ENCODE measurements at places on chromosomes 3 and 15. TPM values are rescaled to one million over a fixed set of nuclear protein-coding genes. Genes with fewer than 3 reads are reported as not detected.

GRCh38 chr3:37981348-37981664, 9.3 kb upstream of the VILL start:
- no peak overlapping the region for H3K4me3 ChIP-seq
- H3K4me1 ChIP-seq, result no peaks in the 10 kb centered on the region

ROPN1 gene
- not detected for total RNA-seq

GRCh38 chr3:10935028-10935427, 57.5 kb upstream of the SLC6A1 start:
- H3K36me3 ChIP-seq, result no peaks in the 10 kb centered on the region
- no peaks in the 10 kb centered on the region for H3K27me3 ChIP-seq
- H3K4me1 ChIP-seq, result no peaks in the 10 kb centered on the region
- no peak overlapping the region for H3K27ac ChIP-seq

DNA sequence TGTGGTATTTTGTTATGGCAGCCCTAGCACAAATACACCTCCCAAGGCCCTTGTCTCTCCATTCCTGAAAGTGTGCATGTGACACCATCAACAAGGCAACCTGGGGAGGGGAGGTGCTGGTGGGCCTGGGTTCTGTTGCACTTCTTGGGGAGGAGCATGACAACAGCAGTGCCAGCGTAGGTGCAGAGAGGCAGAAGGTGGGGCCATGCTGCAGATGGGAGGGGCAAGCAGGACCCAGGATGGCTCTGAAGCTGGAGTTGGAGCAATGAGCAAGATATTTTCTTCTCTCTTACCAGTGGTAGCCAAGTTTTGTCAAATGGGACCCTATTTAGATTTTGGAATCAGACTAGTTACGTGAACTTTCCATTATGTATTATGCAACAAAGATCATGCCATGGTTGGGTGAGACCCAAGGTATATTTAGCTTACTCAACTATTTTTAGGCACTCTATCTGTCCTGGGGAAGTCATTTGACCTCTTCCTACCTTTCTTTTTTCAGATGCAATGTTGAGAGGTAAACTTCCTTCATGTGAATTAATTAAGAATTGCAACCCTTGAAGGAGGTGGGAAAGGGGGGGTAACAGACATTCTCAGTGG, 3.4 kb downstream of the FYCO1 start:
- no peak overlapping the region for H3K27ac ChIP-seq
- no peak overlapping the region for H3K4me3 ChIP-seq
- DNase-seq, result no peak
- peaks cover 74% of the 10 kb centered on the region for H3K4me1 ChIP-seq
- H3K36me3 ChIP-seq, result no peaks in the 10 kb centered on the region
- H3K27me3 ChIP-seq, result no peaks in the 10 kb centered on the region

DNA sequence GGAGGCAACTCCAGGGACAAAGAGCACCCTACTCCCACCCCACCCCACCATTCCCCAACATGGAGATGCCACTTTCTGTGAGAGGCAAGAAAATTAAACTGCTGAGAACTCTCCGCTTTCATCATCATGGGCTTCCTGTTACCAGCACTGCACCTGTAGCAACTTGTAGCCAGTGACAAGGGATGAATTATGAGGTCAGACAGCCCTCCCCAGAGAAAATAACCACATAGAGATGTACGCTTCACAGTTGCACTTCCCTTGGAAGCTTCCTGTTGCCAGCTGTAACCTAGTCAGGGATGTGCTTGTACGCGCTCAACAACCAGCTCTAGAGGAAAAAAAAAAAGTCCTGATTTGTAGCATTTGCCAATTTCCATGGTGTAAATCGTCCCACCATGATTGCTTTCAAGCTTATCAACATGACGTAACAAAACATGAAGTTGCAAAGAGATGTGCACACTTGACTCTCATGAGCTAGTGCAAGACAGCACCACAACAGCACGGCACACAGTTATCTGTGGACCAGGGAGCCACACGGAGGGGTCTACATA, 145.4 kb downstream of the RAB11A start:
- H3K4me3 ChIP-seq, result no peak overlapping the region
- H3K27me3 ChIP-seq, result no peaks in the 10 kb centered on the region
- H3K27ac ChIP-seq, result no peak overlapping the region
- H3K4me1 ChIP-seq, result no peaks in the 10 kb centered on the region
- no peaks in the 10 kb centered on the region for H3K36me3 ChIP-seq
- no peak for DNase-seq

LZTFL1 gene
- total RNA-seq, result 11.4 TPM

GRCh38 chr3:155420406-155420805, 126.9 kb upstream of the STRIT1 start:
- H3K36me3 ChIP-seq, result no peaks in the 10 kb centered on the region
- H3K4me3 ChIP-seq, result no peak overlapping the region

NR2F2 gene
- total RNA-seq, result not detected

CERS3 gene
- total RNA-seq, result 0.16 TPM

ECE2 gene
- total RNA-seq, result not detected

DNA sequence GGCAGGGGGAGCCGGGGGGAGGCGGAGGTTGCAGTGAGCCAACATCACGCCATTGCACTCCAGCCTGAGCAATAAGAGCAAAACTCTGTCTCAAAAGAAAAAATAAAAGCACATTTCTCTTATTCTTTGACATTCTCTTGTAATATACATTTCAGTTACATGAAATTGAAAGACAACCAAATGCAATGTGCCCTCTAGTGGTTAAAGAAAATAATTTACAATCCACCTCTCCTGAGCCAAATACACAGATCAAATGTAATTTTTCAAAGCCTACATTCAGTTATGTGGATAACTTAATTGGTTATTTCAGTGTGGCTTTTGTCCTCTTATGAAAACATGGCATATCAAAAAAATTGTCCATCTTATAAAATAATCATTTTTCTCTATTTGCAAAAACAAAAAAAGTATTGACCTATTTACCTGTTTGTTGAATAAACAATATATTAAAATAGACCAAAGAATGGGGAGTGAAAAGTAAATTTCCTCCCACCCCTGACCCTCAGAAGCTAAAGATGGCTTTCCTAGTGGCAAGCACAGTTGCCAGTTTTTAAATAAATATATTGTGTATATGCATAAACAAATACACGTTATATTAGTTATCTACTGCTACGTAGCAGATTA, 14.2 kb upstream of the U2SURP start:
- H3K36me3 ChIP-seq, result no peaks in the 10 kb centered on the region
- no peaks in the 10 kb centered on the region for H3K4me1 ChIP-seq
- H3K4me3 ChIP-seq, result no peak overlapping the region
- H3K27ac ChIP-seq, result no peak overlapping the region

CCR9 gene
- total RNA-seq, result 7.3 TPM

DNA sequence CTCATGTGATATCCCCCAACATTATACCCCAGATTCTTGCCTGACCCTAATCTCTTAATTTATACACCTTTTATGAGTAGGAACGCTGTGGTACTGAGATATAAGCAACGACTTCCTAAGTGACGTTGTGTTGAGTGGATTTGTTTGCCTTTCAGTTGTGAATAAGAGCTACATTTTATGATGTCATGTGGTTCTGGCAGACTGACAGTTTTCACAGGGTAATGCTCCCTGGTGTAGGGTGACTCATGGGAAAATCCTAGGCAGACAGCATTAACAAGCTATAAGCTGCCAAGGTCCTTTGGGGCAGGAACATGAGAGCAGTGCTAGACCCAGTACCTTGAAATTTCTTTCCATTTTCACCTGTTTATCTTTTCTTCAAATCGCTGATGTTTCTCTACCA, 11.2 kb downstream of the C3orf52 start:
- H3K27ac ChIP-seq, result no peak overlapping the region
- H3K4me1 ChIP-seq, result peaks cover 3% of the 10 kb centered on the region
- no peak for DNase-seq
- H3K4me3 ChIP-seq, result no peak overlapping the region

DNA sequence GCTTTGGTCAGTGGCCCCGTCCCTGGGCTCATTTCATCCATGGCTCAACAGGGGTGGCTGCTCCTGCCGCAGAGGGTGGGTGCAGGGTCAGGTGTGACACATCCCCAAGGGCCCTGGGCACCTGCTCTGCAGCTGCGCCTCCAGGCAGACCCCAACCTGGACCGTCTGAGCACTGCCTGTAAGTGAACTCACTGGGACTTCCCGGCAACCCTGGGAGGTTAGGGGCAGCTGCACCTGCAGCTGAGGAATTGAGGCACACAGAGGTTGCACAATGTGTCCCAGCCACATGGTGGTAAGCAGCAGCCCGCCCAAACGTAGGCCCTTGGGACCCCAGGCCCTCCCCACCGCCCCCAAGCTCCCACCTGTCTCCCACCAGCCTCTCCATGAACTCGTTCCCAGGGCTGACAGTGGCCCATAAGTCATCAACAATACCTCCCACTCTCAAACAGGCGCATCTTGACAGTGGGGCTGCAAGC, 55.1 kb downstream of the PLXNA1 start:
- no peaks in the 10 kb centered on the region for H3K36me3 ChIP-seq
- no peak overlapping the region for H3K4me3 ChIP-seq
- H3K4me1 ChIP-seq, result no peaks in the 10 kb centered on the region
- no peak overlapping the region for H3K27ac ChIP-seq

GRCh38 chr15:77527164-77527778, 105.4 kb downstream of the LINGO1 start:
- H3K36me3 ChIP-seq, result no peaks in the 10 kb centered on the region
- H3K4me1 ChIP-seq, result no peaks in the 10 kb centered on the region
- H3K4me3 ChIP-seq, result no peak overlapping the region

DNA sequence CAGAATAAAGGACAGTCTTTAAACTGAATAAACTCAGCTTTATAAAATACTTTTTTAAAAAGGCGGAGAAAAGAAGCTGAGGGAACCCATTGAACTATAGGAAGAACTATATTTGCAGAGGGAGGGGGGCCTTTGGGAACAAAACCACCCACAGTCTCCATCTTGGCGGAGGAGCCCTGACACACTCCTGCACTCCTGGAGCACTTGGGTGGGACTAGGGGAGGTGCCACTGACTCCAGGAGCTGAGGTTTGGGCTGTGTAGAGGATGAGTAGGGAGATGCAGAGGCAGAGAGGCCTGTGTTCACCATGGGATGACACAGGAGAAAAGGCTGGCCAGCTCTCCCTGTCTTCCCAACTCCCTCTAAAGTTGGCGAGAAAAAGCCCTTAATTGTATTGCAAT, 35.8 kb downstream of the IFT122 start:
- no peak overlapping the region for H3K27ac ChIP-seq
- H3K4me1 ChIP-seq, result no peaks in the 10 kb centered on the region
- H3K36me3 ChIP-seq, result no peaks in the 10 kb centered on the region
- H3K4me3 ChIP-seq, result no peak overlapping the region

ARL13B gene
- total RNA-seq, result 13.7 TPM

DNA sequence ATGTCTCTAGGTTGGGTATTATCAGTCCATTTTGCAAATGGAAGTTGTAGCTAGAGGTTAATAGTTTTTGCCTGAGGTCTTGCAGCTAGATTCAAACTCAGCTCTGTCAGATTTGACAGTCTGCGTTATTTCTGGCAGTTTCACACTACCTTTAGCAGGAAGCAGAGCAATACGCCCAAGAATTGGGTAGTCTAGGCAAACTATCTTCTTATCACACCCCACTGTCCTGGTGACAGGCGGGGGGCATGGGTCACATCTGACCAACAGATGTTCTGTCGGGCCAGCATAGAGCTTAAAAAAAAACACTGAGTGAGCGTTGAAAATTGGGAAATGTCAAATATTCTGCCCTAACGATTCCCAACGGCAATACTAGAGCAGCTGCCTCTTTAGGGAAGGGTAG, 5.7 kb downstream of the GPR160 start:
- no peak overlapping the region for H3K4me3 ChIP-seq
- H3K36me3 ChIP-seq, result no peaks in the 10 kb centered on the region
- H3K4me1 ChIP-seq, result peaks cover 14% of the 10 kb centered on the region
- no peak overlapping the region for H3K27ac ChIP-seq

- H3K4me3 ChIP-seq, result no peak overlapping the region
- H3K27ac ChIP-seq, result no peak overlapping the region
- no peaks in the 10 kb centered on the region for H3K4me1 ChIP-seq
- no peaks in the 10 kb centered on the region for H3K36me3 ChIP-seq
- no peaks in the 10 kb centered on the region for H3K27me3 ChIP-seq
- no peak for DNase-seq
Measured at GRCh38 chr3:14235003-14235911, 56.6 kb downstream of the LSM3 start.

CIB2 gene
- total RNA-seq, result 2.3 TPM

GOLGA8A gene
- total RNA-seq, result 94.0 TPM

XCR1 gene
- total RNA-seq, result not detected

CADM2 gene
- total RNA-seq, result 0.27 TPM

DNA sequence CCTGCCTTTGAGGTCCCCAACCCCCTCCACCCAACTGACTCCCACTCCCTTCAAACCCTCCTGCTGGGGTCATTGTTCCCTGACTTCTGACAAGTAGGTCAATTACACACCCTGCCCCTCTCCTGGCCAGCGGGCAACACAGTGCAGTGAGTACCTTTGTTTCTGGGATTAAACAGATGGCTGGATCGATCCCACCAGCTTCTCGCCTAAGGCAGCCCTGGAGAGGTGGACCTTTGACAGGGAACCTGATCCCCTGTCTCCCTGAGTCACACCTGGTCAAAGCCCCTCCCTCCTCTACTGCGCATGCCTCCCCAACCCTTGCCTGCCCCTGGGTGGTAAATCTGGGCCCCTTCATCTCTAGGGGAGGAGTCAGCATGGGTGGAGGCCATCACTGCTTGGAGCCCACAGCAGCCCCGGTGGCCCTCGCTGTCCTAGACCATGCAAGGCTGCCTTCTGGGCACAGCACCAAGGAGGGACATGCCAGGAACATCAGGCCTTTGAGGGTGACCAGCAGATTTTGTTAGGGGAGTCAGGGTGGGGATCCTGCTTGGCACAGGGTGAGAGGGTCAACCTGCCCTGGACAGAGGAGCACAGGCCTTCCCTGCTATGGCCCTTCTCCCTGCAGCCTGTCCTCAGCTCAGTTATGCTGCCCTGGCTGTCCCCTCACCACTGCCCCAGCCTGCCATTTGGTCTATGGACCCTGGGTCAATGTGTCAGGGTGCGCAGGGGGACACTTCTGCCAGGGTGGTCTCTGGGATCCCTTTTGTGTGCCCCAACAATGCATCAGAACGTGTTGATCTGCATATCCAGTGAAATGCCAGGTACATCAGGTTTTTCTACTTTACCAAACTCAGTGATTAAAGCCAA, 9.8 kb upstream of the PRR23E start:
- no peaks in the 10 kb centered on the region for H3K27me3 ChIP-seq
- no peaks in the 10 kb centered on the region for H3K4me1 ChIP-seq
- H3K27ac ChIP-seq, result no peak overlapping the region
- no peak for DNase-seq
- no peaks in the 10 kb centered on the region for H3K36me3 ChIP-seq
- no peak overlapping the region for H3K4me3 ChIP-seq

DNA sequence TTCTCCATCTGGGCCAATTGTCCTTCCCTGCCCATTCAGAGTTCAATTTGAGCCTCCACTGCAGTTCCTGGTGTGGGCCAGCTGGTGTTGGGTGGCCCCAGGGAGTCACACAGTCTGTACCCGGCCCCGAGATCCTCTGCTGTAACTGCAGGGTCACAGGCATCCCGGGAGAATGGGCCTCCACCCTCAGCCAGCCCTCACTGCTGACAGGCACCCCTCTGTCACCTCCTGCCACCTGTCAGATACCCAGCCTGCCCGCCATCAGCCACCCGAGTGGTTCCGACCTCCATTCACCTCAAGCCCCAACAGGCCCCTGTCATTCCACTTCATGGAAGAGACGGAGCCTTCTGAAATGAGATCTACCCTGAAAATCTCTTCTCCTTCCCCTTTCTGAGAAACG, 73.2 kb downstream of the ST8SIA2 start:
- H3K27me3 ChIP-seq, result no peaks in the 10 kb centered on the region
- no peaks in the 10 kb centered on the region for H3K4me1 ChIP-seq
- H3K27ac ChIP-seq, result no peak overlapping the region

GRCh38 chr3:29279806-29280205, 1.1 kb upstream of the RBMS3 start:
- no peak overlapping the region for H3K4me3 ChIP-seq
- H3K4me1 ChIP-seq, result no peaks in the 10 kb centered on the region
- no peak for DNase-seq
- no peak overlapping the region for H3K27ac ChIP-seq
- H3K36me3 ChIP-seq, result no peaks in the 10 kb centered on the region

Data from CD8-positive, alpha-beta memory T cell (primary cell).